ENCODE measurements at places on chromosomes 13 and 19.

DNA sequence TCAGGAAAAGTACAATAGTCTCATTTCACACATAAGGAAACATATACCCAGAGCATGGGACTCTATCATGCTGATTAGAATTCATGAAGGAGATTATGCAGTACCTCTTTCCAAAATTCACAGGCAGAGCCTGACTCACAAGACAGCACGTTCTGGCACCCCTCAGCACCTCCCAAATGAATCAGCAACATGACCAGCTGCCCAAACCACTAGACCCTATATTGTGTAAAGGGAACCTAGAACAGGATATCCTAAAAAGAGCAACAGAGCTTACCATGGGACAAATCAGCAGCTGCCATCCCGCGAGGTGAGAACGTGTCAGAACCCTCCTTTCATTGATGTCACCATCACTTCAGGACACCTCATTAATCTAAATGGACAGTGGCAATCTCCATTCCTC, 2.5 kb downstream of the ZNF426 start:
- DNase-seq = no peak

DNA sequence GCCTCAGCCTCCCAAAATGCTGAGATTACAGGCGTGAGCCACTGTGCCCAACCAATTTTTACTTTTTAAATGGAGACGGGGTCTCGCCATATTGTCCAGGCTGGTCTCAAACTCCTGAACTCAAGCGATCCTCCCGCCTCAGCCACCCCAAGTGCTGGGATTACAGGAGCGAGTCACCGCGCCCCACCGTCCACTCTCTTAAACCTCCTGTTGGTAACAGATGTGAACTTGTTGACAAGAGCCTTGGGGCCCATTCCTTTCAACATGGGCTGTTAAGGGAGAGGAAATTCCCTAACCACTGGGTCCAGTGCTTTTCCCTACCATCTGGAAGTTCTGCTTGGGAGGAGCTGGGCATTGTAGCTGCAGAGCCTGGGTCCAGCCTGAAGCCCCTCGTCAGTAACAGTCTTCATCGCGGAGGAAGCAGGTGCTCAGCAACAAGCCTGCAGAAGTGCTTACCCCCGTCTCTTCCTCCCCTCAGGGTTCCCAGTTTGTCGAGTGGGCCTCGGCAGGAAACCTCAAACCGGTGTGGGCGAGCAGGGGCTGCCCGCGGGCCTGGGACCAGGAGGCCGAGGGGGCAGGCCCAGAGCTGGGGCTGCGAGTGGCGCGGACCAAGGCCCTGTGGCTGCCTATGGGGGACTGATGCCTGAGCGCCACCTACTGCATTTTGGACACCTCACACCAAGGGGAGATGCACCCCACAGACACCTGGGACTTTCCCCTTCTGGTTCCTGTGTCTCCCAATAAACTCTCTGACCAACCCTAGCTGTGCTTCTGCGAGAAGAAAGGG, 4.0 kb upstream of the FLT3LG start:
- no peak for DNase-seq

DNA sequence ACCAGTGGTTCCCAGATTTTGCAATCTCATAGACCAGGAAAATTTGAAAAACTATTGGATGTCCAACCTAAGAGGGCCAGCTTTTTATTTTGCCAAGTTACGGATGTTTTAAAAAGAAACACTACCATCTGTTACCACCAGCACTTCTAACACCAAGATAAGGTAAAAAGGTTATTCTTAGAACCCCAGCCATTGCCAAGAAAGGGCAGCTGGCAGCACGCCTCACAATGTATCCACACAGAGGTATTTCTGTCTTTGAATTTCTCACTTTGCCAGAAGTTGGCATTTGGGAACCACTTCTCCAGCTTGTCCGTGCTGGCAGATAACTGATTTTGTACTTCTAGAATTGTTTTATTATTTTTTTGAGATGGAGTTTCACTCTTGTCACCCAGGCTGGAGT, 28.7 kb downstream of the CAPN12 start:
- no peak for DNase-seq

DNA sequence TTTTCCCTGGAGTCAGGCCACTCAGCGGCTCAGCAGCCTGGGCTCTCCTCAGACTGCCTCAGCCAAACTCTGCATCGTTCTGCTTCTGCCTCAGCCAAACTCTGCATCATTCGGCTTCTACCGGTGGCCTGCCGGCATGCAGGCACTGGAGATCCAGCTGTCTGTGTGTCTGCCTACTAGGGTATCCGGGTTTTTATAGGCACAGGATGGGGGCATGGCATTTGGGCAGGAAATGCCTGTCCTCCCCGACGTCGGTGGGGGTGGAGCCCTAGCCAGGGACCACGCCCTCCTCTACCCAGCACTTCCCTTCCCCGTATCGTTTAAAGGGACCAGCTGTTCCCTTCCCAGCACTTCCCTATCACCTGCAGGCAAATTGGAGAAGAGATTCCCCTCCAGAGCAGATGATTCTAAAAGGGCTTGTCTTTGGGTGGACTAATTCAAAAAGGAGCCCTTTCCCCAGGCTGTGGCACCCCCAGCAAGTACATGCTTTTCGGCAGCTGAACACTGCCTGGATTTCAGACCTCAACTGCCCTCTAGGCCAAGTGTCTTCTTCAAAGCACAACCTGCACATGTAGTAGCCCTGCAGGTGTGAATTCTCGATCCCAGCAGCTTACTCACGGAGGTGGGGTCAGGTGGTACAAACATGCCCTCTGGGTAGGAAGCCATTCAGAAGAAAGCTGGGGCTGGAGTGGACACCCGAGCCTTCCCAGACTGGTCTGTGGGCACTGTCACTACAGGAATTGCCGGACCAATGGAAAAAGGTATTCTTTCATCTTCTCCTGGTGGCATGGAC, 25.4 kb upstream of the GPR12 start:
- DNase-seq = no peak

DNA sequence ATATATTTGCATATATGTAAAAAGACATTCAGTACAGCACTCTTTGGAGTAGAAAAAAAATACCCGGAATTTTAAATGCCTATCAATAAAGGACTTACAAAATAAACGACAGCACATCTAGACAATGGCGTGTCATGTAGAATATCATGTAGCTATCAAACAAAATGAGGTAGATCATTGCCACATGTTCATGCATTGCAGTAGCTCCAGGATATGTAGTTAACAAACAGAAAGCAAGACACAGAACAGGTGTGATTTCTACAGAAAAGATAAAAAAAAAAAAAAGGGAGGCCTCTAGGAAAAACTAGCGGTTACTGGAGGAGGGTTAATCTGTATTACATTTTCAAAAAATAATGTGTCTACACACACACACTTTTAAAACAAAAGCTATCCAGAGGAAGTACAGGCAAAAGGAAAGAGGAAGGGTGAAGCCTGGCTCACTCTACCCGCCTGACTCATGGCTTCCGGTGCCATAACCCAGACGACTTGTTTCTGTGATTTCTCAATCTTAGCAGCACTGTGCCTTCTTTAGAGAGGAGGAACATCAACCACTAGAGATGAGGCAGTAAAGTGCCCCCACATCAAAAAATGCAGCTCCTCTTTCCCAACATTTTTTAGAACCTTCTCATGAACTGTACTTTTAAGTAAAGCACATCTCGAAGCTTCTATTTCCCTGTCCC, 6.9 kb downstream of the KCTD12 start:
- DNase-seq = no peak

DNA sequence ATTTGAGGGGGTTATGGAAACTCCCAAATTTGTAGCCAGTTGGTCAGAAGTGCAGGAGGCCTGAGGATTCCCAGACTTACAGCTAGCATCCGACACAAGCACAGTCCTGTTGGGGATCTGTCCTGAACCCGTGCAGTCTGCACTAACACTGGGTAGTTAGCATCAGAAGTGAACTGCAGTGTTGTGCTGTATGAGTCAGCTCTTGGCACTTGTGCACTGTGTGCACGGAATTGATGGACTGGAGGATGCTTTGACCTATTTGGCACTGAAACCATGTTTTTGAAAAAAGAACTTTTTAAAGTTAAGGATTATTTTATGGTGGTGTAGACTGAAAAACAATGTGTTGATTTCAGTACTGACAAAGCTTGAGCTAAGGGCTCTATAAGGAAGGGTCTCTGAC, 279.0 kb downstream of the NHLRC3 start:
- no peak for DNase-seq

- no peak for DNase-seq
These were observed 91.2 kb downstream of the KATNAL1 start for GRCh38 chr13:30216111-30216510.

Data from NCI-H2171 (cell line).